Effector memory CD8-positive, alpha-beta T cell (primary cell): ENCODE measurements at places on chromosomes 1 and 21.

DNA sequence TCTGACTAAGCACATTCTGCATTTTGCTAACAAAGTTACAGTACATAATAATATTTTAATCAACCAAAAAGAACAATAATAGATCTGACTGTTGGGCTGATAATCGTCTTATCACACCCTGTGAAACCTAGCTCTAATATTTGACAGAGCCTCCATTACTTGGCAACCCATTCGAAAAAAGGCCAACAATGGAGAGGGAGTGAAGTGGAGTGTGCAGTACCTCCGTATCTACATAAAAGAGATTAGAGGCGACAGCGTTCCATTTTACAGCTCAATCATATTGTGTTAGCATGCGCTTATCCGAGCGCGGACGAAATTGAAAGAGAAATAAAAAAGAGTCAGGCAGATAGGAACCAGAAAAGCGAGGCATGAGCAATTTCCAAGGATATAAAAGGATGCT, 137.3 kb upstream of the USH2A start:
- no peak for DNase-seq

- no peak for DNase-seq
Measured at GRCh38 chr1:111285879-111286278, 4.8 kb upstream of the CHIA start.

DNA sequence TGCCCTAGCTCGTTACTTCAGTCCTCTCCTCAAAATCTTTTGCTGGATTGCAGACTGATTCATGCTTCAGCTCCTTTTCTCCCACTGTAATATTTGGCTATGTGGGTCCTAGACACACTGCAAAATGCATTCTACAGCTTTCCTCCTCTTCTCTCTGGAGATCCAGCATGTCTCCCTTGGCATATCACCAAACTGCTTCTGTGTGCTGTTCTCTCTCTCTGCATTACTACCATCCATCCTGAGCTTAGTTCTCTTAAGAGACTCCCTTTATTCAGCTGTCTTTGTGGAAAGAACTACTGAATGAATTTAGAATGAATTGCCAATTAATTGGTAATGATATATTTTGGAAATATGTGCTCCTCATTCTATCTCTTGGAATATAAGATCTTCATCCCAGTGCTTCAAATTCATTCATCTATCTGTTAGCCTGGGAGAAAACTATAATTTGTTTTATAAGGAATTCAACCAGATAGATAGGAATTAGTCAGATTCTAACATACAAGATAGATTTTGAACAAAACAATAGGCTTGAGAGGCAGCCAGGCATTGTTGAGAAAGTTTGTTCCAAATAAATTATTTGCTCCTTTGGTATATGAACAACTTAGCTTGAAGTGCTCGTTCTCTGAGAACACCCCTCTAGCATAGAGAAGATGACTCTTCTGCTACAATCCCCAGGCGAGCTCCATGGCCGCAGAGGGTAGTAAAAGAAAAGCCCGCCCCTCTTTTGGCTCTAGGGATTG, 71.9 kb downstream of the NTMT2 start:
- no peak for DNase-seq

GRCh38 chr1:147851149-147851548, 51.4 kb upstream of the GJA8 start:
- DNase-seq: no peak

GRCh38 chr1:31811605-31812004, 4.2 kb downstream of the SPOCD1 start:
- DNase-seq: no peak

DNA sequence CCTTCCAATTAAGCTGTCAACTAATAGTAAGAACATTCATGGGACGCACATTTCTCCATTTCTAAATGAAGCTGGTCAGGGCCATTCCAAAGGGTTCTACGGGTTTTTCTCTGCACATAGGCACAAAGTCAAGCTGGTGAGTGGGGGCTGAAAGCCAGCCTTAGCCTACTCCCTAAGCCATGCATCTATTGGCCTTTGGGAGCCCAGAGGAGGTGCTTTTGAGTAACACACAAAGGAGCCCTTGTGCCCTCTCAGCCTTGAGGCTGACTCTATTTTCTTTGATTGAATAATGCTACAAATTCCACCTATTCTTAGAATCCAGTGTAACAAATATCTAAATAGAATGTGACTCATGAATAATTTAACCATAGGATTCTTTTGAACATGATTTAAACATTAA, 73.6 kb downstream of the RGS13 start:
- no peak for DNase-seq

- DNase-seq: no peak
Measured at GRCh38 chr21:7947422-7947821, 2574.0 kb upstream of the TPTE start.

DNA sequence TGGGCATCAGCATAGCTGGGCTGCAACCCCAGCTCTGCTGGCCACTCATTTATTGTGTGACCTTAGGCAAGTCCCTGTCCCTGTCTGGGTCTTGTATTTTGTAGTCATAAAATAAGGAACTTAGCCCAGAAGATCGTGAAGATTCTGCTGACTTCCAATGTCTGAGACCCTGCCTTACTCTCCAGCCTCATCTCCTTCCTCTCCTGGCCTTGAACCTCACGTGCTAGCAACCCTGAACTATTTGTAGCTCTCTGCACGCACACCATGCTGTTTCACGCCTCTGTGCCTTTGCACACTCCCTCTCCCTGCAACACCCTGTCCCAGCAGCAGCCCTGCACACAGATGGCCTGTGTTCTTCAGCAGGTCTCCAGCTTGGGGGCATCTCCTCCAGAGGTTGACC, 121.1 kb downstream of the LACTBL1 start:
- no peak for DNase-seq

- no peak for DNase-seq
Measured at GRCh38 chr1:245859493-245860114, 647.5 kb downstream of the SMYD3 start.

- DNase-seq: no peak
Measured at GRCh38 chr1:94515296-94515947, 26.1 kb downstream of the F3 start.
